Thoracic aorta (tissue), 2 donors: ENCODE measurements at places on chromosomes 5 and 9. TPM values are rescaled to one million over a fixed set of nuclear protein-coding genes. Genes with fewer than 3 reads are reported as not detected.

- H3K4me1 ChIP-seq: peaks cover 27% of the 10 kb centered on the region
- no peaks in the 10 kb centered on the region for H3K27me3 ChIP-seq
- H3K27ac ChIP-seq: no peak overlapping the region
- no peak for DNase-seq
- no peak overlapping the region for H3K4me3 ChIP-seq
Observed at GRCh38 chr9:88657893-88658292, 122.9 kb downstream of the NXNL2 start.

GRCh38 chr5:98535901-98536300 is 237.6 kb upstream of the RGMB start:
- no peak overlapping the region for H3K4me3 ChIP-seq
- no peaks in the 10 kb centered on the region for H3K27me3 ChIP-seq
- no peaks in the 10 kb centered on the region for H3K36me3 ChIP-seq
- H3K4me1 ChIP-seq: no peaks in the 10 kb centered on the region
- no peak for DNase-seq
- no peak overlapping the region for H3K27ac ChIP-seq

- no peaks in the 10 kb centered on the region for H3K36me3 ChIP-seq
- H3K27me3 ChIP-seq: no peaks in the 10 kb centered on the region
- no peak overlapping the region for H3K27ac ChIP-seq
- H3K4me1 ChIP-seq: no peaks in the 10 kb centered on the region
- no peak for DNase-seq
Observed at GRCh38 chr5:1951165-1951816, 68.6 kb upstream of the IRX4 start.

RANBP17 gene
- 8.4 TPM for total RNA-seq

EEIG1 gene
- 20.4 TPM for total RNA-seq
